ENCODE measurements at places on chromosomes 2 and 18.

GRCh38 chr18:23059541-23060465, 75.5 kb upstream of the CABLES1 start:
- no peak for DNase-seq

- no peak for DNase-seq
These were observed 90.6 kb downstream of the KCTD1 start for GRCh38 chr18:26457611-26458353.

DNA sequence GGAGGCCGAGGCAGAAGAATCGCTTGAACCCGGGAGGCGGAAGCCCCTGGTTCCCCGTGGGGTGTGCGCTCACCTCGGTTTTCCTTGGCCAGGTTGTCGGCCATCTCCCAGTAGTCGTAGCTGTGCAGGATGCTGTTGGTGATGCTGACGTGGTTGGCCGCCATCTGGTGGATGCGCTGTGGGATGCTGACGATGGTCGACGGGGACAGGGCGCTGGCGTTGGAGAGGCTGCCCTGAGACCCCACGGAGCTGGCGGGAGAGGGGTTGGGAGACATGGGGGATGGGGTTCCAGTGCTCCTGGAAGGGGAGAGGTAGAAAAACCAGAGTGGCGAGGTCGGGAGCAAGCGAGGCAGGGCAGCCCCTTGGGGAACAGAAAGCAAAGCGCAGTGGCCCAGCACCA, 64.4 kb upstream of the REV1 start:
- DNase-seq: no peak

DNA sequence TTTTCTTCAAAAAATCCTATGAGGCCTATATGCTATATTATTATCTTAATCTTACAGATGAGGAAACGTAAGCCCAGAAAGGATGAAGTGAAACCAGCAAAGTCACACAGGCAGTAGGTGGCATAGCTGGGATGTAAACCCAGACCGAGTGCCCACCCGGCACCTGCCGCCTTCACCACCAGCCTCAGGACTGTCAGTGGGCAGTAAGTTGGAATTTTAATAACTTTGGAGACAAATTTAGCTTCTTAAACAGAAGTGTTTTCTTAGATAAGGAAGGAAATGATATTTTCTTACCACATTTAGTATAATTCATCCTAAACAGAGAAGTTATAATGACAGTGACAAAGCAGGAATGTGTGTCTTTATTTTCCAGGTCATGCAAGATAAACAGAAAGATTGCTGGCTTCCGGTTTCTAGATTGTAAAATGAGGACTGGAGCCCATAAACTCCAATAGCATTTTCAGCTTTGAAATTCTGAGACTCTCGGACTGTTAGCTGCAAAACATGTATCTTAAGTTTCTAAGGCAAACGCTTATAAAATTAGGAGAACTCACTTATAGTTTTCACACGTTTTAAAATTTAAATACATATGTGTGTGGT, 59.3 kb downstream of the CD8B2 start:
- DNase-seq: no peak

DNA sequence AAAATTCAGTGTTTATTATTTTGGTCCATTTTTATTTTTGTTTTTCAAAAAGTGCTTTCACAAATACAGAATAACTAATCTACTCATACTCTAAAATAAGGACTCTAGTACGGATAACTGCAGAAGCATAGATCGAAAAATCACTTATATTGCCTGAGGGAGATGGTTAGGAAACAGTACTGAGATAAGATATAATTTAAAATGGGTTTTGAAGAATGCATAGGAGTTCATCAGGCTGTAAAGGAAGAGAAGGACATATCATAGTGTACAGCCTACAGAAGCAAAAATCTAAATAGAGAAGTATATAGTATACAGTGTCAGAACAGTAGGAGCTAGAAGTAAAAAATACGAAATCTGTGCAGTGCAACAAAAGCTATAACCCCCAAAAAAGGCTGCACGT, 247.4 kb downstream of the SOX11 start:
- DNase-seq: no peak

DNA sequence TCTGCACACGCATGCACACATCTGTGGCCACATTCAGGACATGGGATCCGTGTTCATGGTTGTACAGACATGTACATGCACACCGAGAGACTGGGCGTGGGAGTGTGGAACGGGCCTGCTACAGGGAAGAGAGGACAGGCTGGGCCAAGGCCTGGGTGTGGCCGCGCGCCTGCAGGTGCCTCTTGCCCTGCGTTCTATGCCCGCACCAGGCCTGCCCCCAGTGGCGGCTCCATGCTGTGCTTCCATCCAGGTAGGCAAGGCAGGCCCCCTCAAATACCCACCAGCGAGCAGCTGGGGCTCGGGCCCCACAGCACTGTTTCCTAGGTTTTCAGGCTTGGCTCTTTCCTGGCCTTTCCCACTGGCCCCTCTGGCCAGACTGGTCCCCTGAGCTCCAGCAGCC, 15.5 kb upstream of the PTMA start:
- DNase-seq: no peak

GRCh38 chr18:33231474-33232317, 208.8 kb downstream of the CCDC178 start:
- DNase-seq: peak; percentile 71

DNA sequence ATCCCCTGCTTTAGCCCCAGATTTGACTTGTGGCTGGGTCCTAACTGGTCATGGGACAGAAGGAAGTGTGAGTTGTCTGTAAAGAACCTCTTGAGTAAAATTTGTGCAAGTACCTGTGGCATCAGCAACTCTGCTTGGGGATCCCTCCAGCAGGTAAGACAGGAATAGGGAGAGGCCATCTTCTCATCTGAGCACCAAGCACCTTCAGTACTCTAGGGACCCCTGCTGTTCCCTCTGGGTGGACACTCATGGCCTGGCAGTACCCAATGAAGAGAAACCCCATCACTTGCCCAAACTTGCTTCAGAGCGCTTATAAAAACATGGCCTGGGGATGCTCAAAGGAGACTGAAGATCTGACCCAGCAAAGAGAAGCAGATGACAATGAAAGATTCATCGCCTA, 297.8 kb downstream of the SP3 start:
- DNase-seq: no peak

- DNase-seq: no peak
These were observed 70.5 kb downstream of the ZFP36L2 start for GRCh38 chr2:43155851-43156411.

- peak; percentile 72 for DNase-seq
These were observed 22.2 kb upstream of the TTC39C start for GRCh38 chr18:23992089-23992940.

DNA sequence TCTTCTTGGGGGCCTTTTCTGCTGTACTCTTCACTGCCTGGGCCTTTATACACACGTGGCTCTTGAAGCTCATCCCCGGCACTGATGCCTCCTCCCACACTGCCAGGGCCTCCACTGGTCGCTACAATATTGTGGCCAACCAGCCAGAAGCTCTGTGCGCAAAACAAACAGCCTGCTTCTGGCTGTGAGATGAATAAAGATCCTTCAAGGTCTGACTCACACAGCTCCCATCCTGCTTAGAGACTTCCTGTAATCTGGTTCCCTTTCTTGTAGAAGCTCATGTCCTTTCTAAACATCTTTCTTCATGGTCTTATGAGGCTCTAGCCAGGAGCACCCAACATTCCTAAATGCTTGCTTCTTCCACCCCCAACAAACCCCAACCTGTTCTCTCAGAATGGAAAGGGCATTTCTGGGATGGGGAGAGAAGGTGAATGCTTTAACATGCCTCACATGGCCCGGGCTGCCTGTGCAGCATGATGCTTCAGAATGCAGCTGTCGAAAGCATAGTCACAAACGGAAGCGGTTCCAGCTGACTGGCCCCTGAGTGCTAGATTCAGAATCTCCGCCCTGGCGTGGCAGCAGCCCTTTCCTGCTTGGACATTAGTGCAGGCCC, 24.6 kb downstream of the NRP2 start:
- DNase-seq: peak; percentile 71

GRCh38 chr2:163370169-163370886, 365.5 kb downstream of the FIGN start:
- no peak for DNase-seq

DNA sequence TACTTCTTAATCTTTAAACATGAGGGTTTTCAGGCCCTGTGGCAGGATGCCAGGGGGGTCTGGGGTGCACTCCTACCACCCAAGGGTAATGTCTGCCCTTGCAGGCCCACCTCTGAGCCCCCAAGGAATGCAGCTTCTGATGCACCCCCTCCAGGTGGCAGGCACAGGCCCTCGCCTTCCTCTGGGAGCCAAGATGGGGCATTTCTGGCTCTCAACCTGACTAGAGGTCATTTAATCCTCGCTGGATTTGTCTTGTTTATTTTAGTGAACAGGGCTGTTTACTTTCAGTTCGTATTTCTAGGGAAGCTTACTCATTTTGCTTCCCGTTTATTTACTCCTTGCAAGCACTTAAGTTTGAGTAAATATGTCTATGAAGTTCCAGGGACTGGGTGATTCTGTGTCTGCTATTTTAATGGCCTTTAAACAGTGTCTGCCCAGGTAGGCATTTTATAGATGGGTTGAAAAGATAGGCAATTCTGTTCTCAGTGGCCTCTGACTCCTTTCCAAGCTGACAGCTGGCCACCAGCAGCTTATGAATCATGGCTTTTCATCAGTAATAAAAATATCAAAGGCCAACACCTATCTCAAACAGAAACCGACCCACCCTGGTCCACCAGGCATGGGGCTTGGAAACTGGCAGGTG, 11.1 kb upstream of the DNPEP start:
- no peak for DNase-seq

DNA sequence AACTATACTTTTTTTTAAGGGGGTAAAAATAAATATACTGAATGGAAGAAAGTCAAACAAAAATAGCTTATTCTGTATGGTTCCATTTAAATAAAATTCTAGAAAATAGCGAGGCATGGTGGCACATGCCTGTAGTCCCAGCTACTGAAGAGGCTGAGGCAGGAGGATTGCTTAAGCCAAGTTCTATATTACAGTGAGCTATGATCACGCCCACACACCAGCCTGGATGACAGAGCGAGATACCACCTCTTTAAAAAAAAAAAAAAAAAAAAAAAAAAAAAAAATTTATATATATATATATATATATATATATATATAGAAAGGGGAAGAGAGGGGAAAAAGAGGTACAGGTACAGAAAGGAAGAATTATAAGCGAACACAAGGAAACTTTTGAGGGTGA, 77.7 kb downstream of the MEMO1 start:
- DNase-seq: no peak

DNA sequence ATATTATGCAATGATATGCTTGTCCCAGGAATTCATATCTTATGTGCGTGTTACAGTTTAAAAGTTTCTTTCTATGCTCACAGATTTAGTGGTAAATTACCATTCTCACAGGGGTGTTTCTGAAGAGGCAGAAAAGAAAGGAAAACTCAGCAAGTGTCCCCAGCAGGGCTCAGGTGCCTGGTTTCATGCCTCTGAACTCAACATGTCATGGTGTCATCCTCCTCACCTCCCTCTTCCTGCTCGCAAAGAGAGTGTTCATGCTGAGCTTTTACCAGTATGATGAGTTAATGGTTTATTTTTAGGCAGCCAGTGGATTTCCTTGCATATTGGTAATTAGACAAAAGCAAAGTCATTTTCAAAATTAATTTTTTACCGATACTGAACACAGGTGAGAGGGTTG, 492.9 kb upstream of the ZEB2 start:
- DNase-seq: no peak

DNA sequence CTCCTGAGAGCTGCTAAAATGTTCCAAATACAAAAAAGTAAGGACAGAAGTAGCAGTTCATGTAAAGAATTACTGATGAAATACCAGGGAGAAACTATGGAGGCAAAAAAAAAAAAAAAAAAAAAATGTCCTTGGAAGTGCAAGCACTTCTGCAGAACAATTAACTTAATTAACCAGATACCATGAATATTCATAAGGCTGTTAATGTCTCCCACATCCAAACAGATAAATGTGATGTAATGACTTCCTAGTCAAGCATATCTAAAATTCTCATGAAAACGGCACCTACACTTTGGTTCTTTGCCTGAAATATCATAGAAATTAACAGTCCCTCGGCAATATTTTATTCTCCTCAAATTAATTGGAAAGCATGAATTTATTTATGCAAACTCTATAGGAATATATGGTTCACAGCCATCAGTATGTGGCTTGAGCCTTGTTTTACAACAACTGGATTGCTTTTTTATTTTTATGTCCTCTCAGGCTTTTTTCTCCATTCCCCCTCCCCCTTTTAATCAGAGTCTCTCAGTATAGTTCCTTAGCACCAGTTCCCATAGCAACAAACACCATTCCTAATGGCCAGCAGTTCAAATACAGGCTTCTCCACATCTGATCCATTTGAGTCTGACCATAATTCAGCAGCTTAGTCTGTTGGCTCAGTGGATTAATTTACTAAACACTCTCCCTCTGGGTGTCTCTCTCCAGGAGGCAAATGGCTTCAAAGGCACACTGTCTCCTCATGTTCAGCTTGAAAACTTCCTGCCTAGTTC, 97.1 kb downstream of the ITGA4 start:
- DNase-seq: no peak

- no peak for DNase-seq
These were observed 194.5 kb downstream of the EPHA4 start for GRCh38 chr2:221377597-221377996.

DNA sequence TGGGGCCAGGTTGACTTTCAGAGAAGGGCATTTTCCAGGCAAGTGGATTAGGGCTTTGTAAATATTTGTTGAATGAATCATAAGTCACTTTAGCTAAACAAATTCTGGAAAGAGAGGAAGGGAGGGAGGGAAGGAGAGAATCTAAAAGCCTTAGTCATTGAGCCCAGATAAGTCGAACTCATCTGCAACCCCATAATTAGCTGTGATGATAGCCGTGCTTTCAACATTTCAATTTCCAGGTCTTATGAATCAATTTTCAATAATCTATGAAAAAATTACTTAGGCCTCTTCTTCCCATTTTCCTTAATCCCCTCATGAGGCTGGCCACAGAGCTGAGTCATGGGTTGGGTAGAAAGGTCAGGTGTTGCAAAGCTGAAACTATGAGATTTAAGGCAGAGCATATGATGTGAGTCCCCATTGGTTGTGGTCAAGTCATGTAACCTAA, 111.9 kb upstream of the MAPRE2 start:
- DNase-seq: no peak

GRCh38 chr18:63440881-63441280, 18.6 kb upstream of the VPS4B start:
- DNase-seq: no peak

- no peak for DNase-seq
These were observed 91.5 kb upstream of the NRP2 start for GRCh38 chr2:205590759-205591158.

GRCh38 chr18:45284174-45284573, 331.1 kb upstream of the SLC14A2 start:
- no peak for DNase-seq

Measured in activated CD4-positive, alpha-beta T cell treated with anti-CD3 and anti-CD28 coated beads, Interleukin-2, Interleukin-4, amounts not matched to agents 100 ng/mL and 50 ng/mL, durations not matched to agents 16 hours and 8 hours (primary cell).